Osteocyte (in vitro differentiated cells): ENCODE measurements at places on chromosomes 2 and 18. TPM values are rescaled to one million over a fixed set of nuclear protein-coding genes. Genes with fewer than 3 reads are reported as not detected.

DNA sequence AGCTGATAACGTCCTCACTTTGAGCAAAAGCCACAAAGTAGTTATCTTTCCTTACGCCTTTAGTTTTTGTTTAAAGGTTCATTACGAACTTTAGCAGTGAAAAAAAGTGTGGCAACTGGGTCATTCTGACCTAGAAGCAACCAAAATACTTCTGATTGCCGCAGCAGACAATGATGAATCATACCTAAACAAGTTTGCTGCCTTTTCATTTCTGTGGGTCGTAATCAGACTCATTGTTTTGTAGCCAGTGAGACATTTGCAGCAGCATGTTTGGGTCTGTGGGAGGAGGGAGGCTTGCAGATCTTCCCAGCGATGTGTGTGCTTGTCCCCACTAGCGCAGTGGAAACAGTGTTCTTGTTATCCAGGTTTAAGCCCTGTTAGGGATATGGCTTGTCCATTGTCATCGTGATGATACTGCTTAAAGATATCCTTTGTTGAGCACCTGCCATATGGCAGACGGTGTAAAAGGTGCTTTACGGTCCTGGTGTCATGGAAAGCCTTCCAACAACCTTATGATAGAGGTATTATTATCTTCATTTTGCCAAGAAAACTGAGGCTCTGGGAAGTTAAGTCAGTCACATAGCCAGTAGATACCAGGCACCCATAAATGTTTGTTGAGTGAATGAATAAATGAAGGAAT lies 1.3 kb upstream of the GREB1 start:
- DNase-seq, result no peak
- H3K4me3 ChIP-seq, result no peak overlapping the region
- H3K36me3 ChIP-seq, result no peaks in the 10 kb centered on the region

DNA sequence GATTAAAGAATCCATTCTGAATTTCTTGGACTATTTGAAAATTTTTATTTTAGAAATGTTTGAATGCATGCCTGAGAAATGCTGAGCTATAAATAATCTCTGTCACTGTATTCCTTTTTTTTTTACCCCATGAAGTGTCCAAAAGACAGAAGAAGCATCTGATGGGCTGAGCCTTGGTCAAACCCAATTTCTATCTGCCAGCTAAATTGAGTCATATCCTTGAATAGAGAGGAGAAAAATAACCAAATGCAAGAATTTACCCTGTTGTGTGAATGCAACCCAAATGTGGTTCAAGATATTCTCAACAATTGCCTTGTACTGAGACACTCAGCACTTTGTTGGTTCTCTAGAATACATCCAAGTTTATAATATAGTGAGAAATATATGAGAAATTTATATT lies 223.5 kb downstream of the UBE2E3 start:
- H3K27ac ChIP-seq, result no peak overlapping the region
- peaks cover 9% of the 10 kb centered on the region for H3K4me1 ChIP-seq
- no peak for DNase-seq
- H3K36me3 ChIP-seq, result no peaks in the 10 kb centered on the region
- no peaks in the 10 kb centered on the region for H3K27me3 ChIP-seq

DNA sequence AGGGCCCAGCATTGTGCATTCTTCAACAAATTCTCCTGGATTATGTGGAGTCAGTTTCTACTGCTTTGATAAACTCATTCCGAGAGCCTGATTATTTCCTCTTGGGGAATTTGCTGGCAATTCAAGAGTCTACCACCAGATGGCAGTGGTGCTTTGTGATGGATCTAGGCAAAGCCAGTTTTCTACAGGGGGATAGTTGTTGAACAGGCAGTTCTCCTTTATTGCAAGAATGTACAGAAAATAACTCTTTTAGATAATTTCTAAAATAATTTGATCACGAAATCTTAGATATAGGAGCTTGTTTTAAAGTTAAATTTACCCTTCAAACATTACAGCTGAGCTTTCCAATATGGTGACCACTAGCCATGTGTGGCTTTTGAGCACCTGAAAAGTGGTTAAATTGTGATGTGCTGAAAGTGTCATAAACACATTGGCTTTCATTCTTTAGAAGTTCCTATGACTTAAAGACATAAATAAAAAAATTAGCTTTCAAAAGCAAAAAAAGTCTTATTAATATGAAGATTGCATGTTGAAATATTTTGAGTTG lies 66.7 kb upstream of the HAAO start:
- no peaks in the 10 kb centered on the region for H3K36me3 ChIP-seq
- no peak for DNase-seq
- H3K4me3 ChIP-seq, result no peak overlapping the region
- H3K4me1 ChIP-seq, result peaks cover 15% of the 10 kb centered on the region
- H3K27me3 ChIP-seq, result no peaks in the 10 kb centered on the region
- no peak overlapping the region for H3K27ac ChIP-seq

DNA sequence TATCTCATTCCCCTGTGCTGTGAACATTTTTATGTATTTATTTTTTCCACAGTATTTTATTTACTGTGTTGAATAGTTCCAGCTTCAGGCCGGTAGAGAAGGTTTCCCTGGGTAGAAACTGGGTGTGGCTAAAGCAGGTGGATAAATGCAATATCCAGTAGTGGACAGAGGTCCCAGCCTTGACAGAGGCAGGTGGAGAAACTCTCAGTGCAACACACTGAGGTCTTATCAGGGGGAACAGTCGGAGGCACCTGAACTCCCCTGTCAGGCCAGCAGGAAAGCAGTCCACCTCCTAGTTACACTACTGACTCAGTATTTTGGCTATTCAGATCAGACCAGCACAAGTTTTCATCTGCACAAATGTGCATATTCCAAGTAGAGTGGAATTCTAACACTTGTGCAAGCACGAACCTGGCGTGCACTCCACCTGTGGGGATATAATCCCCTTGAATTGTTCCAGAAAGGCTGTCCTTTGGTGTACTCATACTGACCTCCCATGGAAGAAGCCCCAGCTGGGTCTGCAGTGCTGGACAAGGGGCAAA lies 103.3 kb downstream of the GULP1 start:
- DNase-seq, result no peak
- no peak overlapping the region for H3K4me3 ChIP-seq
- H3K27me3 ChIP-seq, result no peaks in the 10 kb centered on the region
- no peak overlapping the region for H3K27ac ChIP-seq
- peaks cover 10% of the 10 kb centered on the region for H3K4me1 ChIP-seq

GRCh38 chr2:131054488-131054887 lies 38.8 kb downstream of the FAM168B start:
- DNase-seq, result no peak
- no peak overlapping the region for H3K27ac ChIP-seq
- H3K4me3 ChIP-seq, result no peak overlapping the region
- H3K36me3 ChIP-seq, result peaks cover 48% of the 10 kb centered on the region
- no peaks in the 10 kb centered on the region for H3K27me3 ChIP-seq

DNA sequence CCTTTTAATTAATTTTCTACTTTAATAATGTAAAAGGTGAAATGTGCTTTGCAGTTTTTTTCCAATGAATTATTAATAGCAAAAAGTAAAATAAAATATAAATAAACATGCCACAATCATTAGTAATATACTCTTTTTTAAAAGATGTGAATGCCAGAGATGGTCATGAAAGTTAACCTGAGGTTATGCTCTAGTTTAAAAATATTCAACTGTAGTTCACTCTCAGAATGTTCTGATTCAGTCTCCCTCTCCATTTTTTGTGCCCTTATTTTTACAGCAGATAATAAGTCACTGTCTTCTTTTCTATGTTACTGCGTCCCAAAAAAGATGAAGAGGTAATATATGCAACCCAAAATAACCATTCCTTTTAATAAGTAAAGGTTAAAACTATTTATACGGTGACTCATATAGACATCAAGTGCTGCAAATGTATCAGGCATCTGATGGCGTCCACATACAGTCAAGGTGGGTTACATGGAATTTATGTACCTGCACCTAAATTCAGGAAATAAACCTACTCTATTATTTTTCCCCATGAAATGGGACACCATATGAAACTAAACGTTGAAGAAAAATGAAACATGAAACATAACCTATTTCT lies 153.6 kb upstream of the ZNF804A start:
- DNase-seq, result no peak
- no peaks in the 10 kb centered on the region for H3K27me3 ChIP-seq
- H3K4me3 ChIP-seq, result no peak overlapping the region
- no peaks in the 10 kb centered on the region for H3K4me1 ChIP-seq
- H3K36me3 ChIP-seq, result no peaks in the 10 kb centered on the region

GRCh38 chr2:216596980-216597509 lies 36.2 kb upstream of the IGFBP2 start:
- H3K4me1 ChIP-seq, result peaks cover 38% of the 10 kb centered on the region
- DNase-seq, result no peak
- peak overlapping the region; percentile 27 for H3K4me3 ChIP-seq
- peak overlapping the region; percentile 97 for H3K27ac ChIP-seq

GRCh38 chr2:19358242-19359020 lies at the start of gene OSR1:
Gene OSR1 (minus strand): TSS chr2:19358623. CDS start chr2:19353805, 4,818 bp downstream.
- peaks cover 35% of the 10 kb centered on the region for H3K4me1 ChIP-seq
- peak within 1 kb of the TSS; percentile 82 for H3K4me3 ChIP-seq
- peak; percentile 88 for DNase-seq
- peaks cover 27% of the 10 kb centered on the region for H3K27me3 ChIP-seq

- no peak for DNase-seq
- no peak overlapping the region for H3K4me3 ChIP-seq
- no peak overlapping the region for H3K27ac ChIP-seq
Observed at GRCh38 chr18:70333316-70333715, 44.5 kb downstream of the SOCS6 start.

DNA sequence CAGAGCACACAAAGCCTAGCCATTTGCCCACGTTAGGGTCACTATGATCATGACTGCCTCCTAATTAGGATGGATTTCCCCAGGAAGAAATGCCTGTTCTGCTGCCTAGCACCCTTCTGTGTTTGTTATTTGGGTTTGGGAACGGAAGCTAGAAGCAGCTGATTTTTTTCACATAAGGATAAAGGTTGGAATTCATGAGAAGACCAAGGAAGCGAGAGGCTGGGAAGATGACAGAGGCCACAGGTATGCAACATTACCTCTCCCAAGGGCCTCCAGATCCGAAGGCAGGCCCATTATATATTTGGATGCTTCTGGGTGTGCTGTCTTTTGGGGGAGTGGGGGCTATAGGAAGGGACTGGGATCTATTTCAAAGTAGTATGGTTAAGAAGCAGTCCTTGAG lies 204.7 kb downstream of the FBXO15 start:
- H3K4me1 ChIP-seq, result no peaks in the 10 kb centered on the region
- no peak overlapping the region for H3K27ac ChIP-seq
- no peaks in the 10 kb centered on the region for H3K36me3 ChIP-seq
- DNase-seq, result no peak
- H3K27me3 ChIP-seq, result no peaks in the 10 kb centered on the region
- H3K4me3 ChIP-seq, result no peak overlapping the region

- no peak overlapping the region for H3K4me3 ChIP-seq
- no peak overlapping the region for H3K27ac ChIP-seq
- no peaks in the 10 kb centered on the region for H3K36me3 ChIP-seq
- DNase-seq, result no peak
Observed at GRCh38 chr2:98332989-98333388, 13.3 kb upstream of the CNGA3 start.

DNA sequence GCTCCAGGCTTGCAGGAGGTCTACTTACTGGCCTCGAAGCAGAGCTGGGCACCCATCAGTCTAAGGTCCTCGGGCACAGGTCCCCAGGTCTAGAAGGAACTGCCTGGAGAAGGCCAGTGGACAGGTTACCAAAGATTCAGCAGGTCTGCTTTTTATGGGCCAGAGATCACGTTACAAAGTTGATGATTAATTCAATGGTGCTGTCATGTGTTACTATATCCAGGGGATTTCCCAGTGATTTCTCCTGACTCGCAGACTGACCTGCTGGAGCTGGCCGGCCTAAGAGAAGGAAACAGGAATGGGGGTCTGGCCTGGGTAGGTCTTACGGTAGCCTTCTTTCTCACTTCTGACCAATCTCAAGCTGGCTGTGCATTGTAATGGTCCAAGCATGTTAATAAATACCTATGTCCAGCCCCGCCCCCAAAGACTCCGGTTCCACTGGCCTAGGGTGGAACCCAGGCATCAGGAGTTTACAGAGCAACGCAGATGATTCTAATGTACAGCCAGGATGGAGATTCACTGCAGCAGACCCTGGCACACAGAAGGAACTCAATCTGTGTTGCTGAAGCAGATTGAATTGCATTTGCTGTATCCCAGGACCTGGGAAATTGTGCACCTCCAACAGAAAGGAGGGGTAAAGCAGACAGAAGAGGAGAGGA lies at the start of gene NEURL3:
TSS of gene NEURL3 (minus strand) at position 127 of the 659 bp plus-strand sequence. CDS start at position 56, 71 bp downstream.
- no peak within 1 kb of the TSS for H3K4me3 ChIP-seq
- no peak within 1 kb of the TSS for H3K27ac ChIP-seq
- H3K36me3 ChIP-seq, result no peaks in the 10 kb centered on the region
- DNase-seq, result peak; percentile 76
- peaks cover 5% of the 10 kb centered on the region for H3K27me3 ChIP-seq

DNA sequence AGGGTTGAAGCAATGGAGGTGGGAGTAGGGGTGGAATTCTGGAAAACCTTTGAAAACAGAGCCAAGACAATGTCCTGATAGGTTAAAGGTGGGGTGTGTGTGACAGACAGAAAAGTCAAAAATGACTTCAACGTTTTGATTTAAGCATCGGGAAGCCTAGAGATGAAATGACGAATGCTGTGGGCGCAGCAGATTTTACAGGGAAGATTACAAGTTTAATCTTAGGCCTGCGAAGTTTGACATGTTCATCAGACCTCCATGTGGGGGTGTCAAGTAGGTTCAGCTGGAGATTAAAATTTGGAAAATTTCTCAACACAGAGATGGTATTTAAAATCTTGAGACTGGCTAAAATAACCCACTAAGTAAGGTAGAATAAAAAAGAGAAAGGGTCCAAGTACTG lies 453.3 kb downstream of the TXNL1 start:
- DNase-seq, result no peak
- H3K4me1 ChIP-seq, result no peaks in the 10 kb centered on the region

- H3K27me3 ChIP-seq, result no peaks in the 10 kb centered on the region
- no peak for DNase-seq
- H3K4me3 ChIP-seq, result no peak overlapping the region
- no peaks in the 10 kb centered on the region for H3K4me1 ChIP-seq
- no peak overlapping the region for H3K27ac ChIP-seq
- peaks cover 1% of the 10 kb centered on the region for H3K36me3 ChIP-seq
Observed at GRCh38 chr2:181465676-181466375, 8.6 kb downstream of the ITGA4 start.

DNA sequence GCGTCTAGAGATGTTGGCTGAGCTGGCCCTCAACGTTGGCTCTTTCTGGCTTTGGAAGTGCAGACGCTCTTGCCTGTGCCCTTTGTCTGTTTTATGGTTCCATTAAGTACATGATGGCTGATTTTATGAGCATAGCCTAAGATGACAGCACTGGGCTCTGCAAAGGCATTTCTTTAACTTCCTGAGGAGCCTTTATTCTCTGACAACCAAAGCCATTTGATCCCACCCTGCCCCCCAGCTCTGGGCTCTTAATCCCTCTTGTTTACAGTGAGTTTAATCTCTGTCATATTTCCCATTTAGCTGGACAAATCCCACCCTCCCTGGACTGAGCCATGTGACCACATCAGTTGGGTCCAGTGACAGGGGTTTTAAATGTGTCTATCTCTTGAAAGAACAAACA lies 195.9 kb downstream of the ACKR3 start:
- H3K27ac ChIP-seq, result no peak overlapping the region
- H3K4me1 ChIP-seq, result peaks cover 27% of the 10 kb centered on the region
- peaks cover 7% of the 10 kb centered on the region for H3K36me3 ChIP-seq
- H3K4me3 ChIP-seq, result no peak overlapping the region

- DNase-seq, result no peak
- H3K27me3 ChIP-seq, result peaks cover 69% of the 10 kb centered on the region
- no peaks in the 10 kb centered on the region for H3K36me3 ChIP-seq
- no peaks in the 10 kb centered on the region for H3K4me1 ChIP-seq
- no peak overlapping the region for H3K27ac ChIP-seq
- no peak overlapping the region for H3K4me3 ChIP-seq
Observed at GRCh38 chr2:26561376-26561775, 79.8 kb downstream of the CIB4 start.

The FHOD3 gene
- 0.73 and 1.2 TPM in 2 replicates for total RNA-seq

The COL3A1 gene
- total RNA-seq, result 7,546 and 8,171 TPM in 2 replicates

The NRP2 gene
- 52.4 and 58.4 TPM in 2 replicates for total RNA-seq

The AFF3 gene
- 239 and 248 TPM in 2 replicates for total RNA-seq

The XDH gene
- 0.78 and 0.99 TPM in 2 replicates for total RNA-seq

The CDH20 gene
- not detected in 2 replicates for total RNA-seq

The DSC3 gene
- total RNA-seq, result 5.6 and 5.8 TPM in 2 replicates

The HAAO gene
- total RNA-seq, result 0.73 and 1.1 TPM in 2 replicates

The RAB6D gene
- total RNA-seq, result 0.10 TPM in 1 of 2 replicates, not detected in the other
